ENCODE measurements at places on chromosomes 7 and 10.
A peak's percentile ranks its signal among the peaks of the same experiment; 100 is the strongest.

GRCh38 chr10:96222441-96222840 lies 48.9 kb downstream of the BLNK start:
- no peak for DNase-seq

GRCh38 chr10:125265579-125265955 lies 105.2 kb upstream of the CTBP2 start:
- no peak for DNase-seq

- DNase-seq, result no peak
These were observed 271.0 kb downstream of the SKAP2 start for GRCh38 chr7:26593393-26593792.

GRCh38 chr10:70459061-70459773 lies 17.7 kb upstream of the NODAL start:
- DNase-seq, result no peak

DNA sequence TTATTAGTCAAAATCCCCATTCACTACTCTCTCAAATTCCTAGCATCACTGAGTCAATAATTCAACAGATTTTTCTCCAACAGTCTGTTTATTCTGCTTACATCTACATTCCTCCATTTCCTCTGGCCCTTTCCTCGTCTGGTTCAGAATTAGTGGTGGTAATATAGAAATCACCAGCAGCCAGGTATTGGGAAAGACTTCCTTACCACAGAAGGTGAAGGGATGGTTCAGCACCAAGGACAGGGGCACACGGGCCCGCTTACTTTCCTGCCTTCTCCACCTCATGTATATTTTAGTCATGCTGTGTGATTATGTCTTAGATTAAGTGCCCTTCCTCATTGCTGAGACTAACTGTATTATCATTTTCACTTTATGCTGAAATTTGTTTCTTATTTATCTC lies 70.4 kb upstream of the APBB1IP start:
- DNase-seq, result no peak

DNA sequence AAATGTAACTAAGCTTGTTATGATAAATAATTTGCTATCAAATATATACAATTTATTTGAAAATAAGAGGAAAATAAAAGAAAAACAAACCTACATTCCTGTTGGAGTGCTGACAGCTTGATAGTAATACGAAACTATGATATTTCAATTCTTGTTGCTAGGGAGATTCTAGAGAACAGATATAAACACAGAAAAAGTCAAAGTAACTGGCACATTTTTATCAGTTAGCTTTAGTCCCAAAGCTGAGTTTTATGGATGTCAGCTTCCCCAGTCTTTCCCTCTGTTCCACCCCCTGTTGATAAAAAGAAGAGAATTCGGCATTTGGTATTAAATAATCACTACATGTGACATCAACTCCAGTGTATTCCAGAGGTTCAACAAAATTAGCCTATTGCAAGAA lies 1134.0 kb downstream of the XPNPEP1 start:
- DNase-seq, result no peak

GRCh38 chr7:33849971-33850559 lies 55.3 kb upstream of the BMPER start:
- no peak for DNase-seq

GRCh38 chr10:81019029-81019890 lies 481.6 kb downstream of the SH2D4B start:
- peak; percentile 73 for DNase-seq

DNA sequence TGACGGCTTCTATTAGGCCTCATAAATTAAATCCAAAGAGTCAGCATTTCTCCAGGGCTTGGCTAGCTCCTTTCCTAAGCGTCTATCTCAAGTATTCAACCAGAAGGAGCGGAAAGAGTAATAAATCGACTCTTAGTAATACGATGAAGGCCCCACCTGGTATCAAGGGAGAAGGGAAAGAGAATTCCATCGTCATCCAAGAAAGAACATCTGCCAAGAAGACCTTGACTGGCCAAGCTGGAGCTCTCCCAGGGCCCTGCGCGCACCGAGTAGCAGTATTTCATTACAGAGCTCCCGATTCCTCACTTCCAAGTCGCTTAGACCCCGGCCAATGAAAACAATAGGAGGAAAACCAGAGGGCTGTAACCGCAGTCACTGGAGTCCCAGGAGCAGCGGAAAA lies 178.0 kb upstream of the FRMD4A start:
- DNase-seq, result no peak

DNA sequence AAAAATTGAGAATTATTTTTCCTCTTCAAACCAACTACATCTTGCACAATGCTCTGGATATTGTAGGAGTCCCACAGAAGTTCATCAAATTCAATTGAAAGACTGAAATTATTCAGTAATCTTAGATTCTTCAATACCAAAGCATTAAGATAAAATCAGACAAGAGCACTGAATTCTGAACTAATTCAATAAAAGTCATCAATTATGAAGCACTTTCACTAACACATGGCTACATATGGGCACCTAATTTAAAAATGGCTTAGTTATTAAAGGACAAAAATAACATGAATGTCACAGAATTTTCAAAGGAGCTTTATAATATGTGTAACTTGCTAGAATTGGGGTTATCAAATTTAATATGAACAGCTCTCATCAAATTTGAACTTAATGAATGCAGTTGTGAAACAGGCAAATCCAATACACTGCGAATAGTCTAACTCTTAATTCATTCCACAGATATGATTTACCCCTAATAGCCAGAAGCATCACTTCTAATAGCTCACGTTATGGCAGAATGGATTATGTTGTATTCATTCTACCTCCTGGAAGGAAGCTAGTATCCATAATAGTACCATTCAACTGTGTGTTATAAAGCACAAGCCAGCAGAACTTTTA lies 116.8 kb downstream of the GRM8 start:
- no peak for DNase-seq

- DNase-seq, result no peak
These were observed 760 bp upstream of the FOXK1 start for GRCh38 chr7:4681218-4681851.

GRCh38 chr7:89072081-89072480 lies 276.5 kb upstream of the TEX47 start:
- DNase-seq, result no peak

DNA sequence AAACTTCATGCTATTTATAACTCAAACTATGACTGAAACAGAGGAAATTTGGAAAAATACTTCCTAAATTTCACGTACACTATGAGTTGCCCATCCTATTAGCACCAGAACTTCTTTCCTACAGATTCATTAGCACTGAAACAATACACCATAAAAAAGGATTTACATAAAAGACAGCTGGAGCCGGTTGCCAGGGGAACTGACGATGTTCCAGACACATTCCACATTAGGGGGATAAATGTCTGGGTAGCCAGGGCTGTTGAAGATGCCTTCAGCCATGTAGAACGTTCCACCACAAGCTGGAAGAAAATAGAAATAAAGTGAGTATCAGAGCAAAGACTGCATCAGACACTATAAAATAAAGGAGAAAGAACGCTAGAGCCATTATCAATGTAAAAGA lies 129.8 kb upstream of the RSU1 start:
- no peak for DNase-seq

- DNase-seq, result no peak
These were observed 243.8 kb downstream of the RPS24 start for GRCh38 chr10:78277314-78278057.

GRCh38 chr7:30221764-30222163 lies 62.6 kb upstream of the ZNRF2 start:
- no peak for DNase-seq

GRCh38 chr10:24930427-24930826 lies 22.0 kb downstream of the PRTFDC1 start:
- no peak for DNase-seq

DNA sequence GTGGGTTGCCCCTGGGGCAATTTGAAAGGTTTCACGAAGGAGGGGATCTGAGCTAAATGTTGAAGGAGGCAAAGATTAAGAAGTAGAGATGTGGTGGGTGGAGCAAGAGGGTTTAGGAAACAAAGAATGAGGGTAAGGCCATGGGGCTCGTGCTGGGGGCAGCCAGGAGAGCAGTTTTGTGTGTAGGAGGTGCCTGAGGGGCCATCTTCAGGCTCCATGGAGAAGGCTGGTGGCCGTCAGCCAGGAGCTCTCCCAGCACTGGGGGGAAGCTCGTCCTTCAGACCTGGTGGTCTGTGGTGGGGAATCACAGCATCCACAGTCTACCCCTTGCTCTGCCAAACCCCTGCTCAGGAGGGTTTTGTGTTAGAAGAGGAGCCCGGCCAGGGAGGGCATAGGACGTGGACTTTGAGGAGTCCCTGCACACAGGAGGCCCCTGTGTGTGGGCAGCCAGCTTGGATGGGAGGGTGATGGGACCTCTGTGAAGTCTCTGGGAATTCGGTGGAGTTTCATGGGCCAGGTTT lies 11.8 kb upstream of the CXCL12 start:
- no peak for DNase-seq

DNA sequence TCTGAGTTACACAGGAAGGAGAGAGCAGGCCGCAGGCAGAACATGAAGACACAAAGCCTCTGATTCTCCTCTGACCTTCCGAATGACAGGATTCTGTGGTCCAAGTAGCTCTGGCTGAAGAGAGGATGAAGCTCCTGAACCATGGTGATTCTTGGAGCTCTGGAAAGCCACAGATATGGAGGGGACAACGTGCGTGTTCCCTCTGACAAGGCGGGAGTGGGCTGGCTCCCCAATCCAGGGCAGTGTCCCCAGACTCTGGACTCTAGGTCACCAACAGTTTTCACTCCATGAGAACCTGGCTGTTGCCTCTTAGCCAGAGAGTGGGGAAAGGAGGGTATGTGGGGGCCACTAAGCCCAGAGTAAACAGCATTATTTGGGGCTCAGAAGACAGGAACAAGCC lies 7.4 kb upstream of the TRPV6 start:
- DNase-seq, result no peak

- DNase-seq, result no peak
These were observed 149.3 kb downstream of the FGFR2 start for GRCh38 chr10:121448766-121449421.

DNA sequence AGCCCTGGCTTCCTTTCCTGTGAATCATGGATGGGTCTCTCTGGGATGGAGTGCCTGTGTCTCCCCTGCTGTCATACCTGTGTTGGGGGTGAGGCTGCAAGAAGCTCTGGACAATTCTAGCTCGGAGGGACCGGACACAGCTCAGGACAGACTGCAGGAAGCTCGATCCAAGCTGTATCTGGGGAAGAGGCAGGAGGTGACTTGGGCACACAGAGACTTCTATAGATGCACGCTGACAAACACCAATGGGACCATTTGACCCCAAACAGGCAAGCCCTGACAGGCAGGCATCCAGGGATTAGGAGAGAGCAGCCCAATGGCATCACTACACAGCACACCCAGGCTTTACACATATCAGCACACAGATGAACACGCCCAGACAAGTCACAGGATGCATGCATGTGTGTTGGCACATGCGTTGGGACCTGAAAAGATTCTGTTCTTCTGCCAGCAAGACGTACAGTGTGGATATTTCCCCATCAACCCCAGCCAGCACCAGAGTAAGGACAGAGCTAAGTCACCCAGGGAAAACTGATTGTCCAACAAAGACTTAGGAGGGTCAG lies 4.5 kb downstream of the LLCFC1 start:
- DNase-seq, result no peak

DNA sequence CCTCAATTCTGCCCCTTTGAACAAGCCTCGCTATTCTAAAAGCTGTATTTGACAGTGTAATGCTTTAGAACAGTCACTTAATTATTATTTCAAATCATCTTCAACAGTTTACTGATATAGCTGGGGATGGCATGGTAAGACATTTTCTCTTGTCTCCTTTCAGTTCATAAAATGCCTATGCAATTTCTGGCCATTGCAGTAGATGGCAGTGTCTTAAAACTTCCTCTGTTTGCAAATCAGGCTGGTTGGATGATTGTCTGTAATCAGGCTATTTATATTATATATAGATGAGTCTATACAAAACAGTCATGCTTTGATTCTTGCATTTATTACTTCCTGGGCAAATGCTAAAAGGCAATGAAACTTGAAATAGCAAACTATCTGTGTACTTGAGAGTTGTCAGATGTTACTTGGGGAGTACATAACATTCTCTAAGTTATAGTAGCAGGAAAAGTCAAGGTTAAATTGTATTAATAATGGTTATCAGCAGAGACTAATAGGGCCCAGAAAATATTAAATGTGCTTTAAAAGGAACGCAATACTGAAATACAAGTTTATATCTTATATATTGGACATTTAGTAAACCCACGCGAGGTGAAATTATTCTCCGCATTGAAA lies 55.5 kb upstream of the LHFPL3 start:
- no peak for DNase-seq

DNA sequence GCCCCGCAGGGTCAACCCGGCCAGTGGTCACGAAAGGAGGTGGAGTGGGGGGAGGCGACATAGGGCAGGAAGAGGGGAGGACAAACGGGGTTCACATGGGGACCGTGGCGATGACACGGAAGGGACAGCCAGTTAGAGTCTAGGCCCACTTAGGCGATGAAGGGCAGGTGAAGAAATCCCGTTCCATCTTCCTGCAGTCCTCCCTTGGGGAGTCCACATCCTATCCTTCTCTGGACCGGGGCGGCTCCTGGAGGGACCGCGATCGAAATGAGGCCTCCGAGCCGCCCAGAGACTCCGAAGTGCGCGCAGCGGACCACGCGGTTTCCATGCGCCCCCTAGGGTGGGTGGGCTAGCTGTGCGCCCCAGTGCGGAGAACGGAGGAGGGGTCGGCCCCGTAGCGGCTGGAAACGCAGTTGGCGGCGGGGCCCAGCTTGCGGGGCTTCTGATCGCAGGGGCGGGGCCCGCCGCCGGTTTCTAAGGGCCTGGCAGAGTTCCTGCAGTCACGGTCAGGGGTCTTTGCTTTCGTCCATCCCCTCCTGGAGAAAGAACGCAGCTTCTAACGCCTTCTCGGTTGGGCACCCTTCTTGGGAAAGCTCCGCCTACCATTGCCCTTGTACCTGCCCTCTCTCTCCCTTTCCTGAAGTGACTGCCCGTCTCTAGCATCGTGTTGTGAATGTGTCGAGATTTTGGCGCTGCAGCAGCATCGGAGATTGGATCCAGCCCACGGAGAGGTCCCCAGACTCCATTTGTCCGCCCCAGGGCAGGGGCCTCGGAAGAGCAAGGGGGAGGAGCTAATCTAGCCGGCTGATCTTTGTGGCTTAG lies 17.9 kb upstream of the TMEM225B start:
- peak; percentile 51 for DNase-seq

GRCh38 chr7:18082169-18082568 lies 54.5 kb upstream of the PRPS1L1 start:
- DNase-seq, result no peak

- DNase-seq, result no peak
These were observed 314.1 kb downstream of the THSD7A start for GRCh38 chr7:11517853-11518252.

GRCh38 chr10:43186150-43186549 lies 47.9 kb downstream of the CSGALNACT2 start:
- no peak for DNase-seq

DNA sequence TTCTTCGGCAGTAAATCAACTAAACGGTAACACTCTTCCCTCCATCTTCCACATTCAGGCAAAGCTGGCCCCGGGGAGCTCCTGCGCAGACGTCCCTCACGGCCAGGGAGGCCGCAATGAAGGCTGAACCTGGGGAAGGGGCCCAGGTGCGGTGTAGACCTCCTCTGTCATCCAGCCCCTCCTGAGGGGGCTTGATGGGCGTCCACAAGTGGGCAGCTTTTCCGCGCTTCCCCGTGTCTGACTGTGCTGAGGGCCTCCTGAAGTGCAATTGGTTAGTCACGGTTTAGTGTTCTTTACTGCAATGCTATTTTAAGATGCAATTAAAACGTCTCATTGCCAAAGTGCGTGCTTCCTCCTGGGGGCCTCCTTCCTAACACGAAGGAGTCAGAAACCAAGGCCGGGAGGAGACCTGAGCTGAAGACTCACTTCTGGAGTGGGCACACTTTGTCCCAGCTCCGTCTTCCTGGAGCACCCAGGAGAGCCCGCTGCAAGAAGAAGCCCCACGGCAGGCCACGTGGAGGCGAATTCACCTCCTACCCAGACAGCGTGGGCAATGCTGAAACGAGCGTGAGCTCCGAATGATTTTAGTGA lies 173.3 kb downstream of the ELFN1 start:
- DNase-seq, result peak; percentile 23

Data from posterior cingulate gyrus (tissue), 11 donors.